Right atrium auricular region (tissue), 2 donors: ENCODE measurements at places on chromosomes 5 and 9. TPM values are rescaled to one million over a fixed set of nuclear protein-coding genes. Genes with fewer than 3 reads are reported as not detected.

DNA sequence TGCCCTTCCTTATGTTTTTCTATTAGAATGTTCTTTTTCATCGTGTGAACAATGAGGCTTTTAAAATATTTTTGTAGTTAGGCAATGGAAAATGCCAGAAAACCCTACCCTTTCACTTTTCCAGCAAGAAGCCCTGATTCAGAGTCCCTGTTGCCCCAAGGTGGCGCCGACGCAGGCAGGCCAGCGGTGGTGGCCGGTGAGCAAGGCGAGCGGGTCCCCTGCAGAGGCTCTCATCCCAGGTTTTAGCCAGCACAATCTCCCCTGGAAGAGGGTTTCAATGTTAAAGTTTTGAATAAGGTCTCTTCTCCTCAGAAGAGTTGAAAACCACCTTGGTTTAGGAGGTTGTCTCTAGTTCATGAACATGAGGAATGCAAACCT is 40.8 kb upstream of the CKMT2 start:
- no peaks in the 10 kb centered on the region for H3K4me1 ChIP-seq
- no peaks in the 10 kb centered on the region for H3K36me3 ChIP-seq
- no peak for DNase-seq
- no peaks in the 10 kb centered on the region for H3K27me3 ChIP-seq
- no peak overlapping the region for H3K27ac ChIP-seq

Gene PCDHGA5
- total RNA-seq, result 4.0 TPM

DNA sequence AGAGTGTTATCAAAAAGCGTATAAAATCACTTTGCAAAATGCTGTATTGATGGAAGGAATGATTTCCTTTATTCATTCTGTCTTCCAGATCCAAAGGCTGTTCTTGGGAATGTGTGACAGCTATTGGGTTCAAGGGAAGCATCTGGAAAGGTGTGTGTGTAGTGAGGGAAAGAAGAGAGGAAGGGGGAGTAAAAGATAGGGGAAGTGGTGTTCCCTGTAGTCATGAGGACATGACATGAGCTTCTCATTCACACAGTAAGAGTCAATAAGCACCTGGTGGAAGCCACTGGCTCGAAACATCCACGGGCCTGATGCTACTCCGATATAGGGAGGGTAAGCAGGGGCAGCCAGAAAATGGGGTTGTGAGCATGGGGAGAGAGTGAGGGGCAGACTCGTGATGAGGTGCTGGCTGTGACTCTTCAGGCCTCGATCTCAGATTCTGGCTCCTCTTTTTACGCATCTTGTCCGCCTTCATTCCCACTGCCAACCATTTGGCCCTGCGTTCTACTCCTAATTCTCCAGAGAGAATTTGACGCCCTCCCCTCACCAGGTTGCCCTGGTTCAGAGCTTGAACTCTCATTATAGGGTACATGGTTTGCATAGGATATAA is 29.1 kb upstream of the HSPA9 start:
- no peaks in the 10 kb centered on the region for H3K27me3 ChIP-seq
- no peak overlapping the region for H3K4me3 ChIP-seq
- H3K36me3 ChIP-seq, result no peaks in the 10 kb centered on the region
- no peak overlapping the region for H3K27ac ChIP-seq

DNA sequence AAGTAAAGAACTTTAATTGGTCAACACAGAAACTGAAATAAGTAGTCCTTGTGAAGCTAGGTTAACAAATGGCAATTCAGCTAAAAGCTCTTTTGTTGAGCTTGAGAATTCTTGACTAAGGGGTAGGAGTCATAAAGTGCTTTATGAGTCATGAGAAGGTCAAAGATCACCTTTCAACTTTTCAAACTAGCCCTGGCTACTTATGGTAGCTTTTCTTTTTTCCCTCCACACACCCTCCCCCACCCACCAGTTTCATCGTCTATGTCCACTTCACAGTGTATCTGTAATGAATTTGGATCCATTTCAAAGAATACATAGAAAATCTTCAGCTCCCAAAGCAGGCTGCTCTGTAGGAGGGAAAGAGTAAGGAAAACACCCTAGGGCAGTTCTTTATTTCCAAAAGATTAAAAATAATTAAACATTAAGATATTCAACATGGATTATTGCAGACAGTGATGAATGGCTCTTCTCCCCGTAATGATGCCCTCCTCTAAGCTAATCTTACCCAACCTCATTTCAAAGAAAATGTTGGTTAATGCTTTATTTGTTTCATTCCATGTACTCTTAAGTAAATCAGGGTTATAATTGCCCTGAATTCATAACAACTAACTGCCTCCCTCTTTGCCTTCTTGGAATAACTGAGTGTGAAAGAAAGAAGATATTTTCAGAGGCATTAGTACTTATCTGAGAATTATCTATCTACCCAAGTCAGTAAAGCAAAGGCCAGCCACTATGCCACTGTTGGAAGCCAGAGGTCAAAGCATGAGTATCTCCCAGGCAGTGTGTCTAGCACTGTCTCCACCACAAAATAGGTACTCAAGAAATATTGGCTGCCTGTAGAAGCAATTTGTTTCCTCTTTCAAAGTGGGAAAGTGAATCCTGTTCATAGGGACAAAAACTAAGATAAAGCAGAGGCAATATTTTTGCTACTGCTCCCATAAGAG is 290.6 kb downstream of the PIK3R1 start:
- H3K4me3 ChIP-seq, result no peak overlapping the region
- no peaks in the 10 kb centered on the region for H3K36me3 ChIP-seq
- no peaks in the 10 kb centered on the region for H3K4me1 ChIP-seq
- no peak overlapping the region for H3K27ac ChIP-seq
- no peak for DNase-seq
- H3K27me3 ChIP-seq, result no peaks in the 10 kb centered on the region

Gene PRR7
- total RNA-seq, result 1.1 TPM

DNA sequence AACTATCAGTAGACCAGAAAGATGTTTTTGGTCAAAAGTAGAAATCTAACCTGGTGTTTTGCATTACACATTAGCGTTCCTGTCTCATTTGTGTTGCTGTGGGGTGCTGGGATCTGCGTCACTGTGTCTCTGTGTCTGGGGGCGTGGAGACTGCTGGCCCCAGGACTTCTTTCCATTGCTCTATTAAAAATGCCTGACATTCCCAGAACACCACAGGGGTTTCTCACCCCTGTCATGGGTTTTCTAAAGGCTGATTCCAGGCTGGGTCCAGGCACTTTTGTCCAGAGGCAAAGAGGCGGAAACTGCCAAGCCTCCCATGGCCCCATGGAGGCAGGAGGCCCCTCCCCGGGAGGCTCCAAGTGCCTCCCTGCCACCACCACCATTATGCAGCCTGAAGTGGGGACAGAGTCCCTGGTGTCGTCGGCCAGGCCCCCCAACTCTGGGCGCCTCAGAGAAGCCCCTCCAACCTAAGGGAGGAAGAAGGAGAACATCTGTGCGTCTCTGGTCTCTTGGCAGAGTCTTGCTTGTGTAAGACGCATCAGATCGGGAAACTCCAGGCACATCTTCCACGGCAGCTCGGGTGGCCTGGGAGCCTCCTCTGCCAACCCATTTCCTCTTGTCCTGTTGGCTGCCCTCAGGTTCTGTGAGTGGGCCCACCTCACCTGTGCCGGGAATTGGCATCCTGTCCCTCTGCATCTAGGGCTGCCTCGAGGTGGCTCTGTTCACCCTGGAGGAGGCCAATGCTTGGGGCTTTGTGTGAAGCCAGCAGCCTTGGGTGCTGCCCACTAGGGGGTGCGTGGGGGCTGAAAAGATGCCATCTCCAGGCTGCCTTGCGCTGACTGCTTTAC is 13.8 kb upstream of the PLEKHG4B start:
- H3K4me3 ChIP-seq, result no peak overlapping the region
- H3K27ac ChIP-seq, result no peak overlapping the region
- H3K4me1 ChIP-seq, result no peaks in the 10 kb centered on the region
- H3K27me3 ChIP-seq, result no peaks in the 10 kb centered on the region
- no peak for DNase-seq

Gene DCAF12
- total RNA-seq, result 20.6 TPM
